ENCODE measurements at places on chromosomes 6 and 20.
A peak's percentile ranks its signal among the peaks of the same experiment; 100 is the strongest.

- DNase-seq = no peak
Observed at GRCh38 chr6:41488433-41489119, 57.6 kb upstream of the FOXP4 start.

DNA sequence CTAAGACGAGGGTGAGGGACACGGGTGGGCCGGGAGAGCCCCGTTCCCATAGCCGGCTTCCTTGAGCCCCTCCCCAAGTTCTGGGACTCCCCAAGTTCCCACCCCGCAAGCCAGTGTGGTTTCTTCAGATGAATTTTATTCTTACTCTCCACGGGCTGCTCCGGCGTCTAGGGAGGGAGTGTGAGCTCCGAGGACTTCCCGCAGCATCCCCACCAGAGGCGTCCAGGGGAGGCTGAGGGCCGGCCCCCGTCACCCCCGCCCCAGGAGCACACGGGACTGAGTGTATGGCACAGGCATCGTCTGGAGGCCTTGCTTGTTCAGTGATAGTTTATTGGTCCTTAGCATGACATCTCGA, 10.0 kb upstream of the SLC4A11 start:
- no peak for DNase-seq

DNA sequence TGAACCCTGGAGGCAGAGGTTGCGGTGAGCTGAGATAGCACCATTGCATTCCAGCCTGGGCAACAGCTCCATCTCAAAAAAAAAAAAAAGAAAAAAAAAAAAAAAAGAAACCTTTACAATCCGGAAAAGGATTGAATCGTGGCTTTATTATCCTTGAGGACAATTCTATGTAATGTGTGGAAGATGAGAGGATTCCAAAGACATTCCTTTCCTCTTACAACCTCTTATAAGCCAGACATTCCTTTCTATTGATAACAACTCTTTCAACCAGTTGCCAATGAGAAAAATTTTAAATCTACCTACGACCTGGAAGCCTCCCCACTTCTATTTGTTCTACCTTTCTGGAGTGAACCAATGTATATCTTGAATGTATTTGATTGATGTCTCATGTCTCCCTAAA, 91.2 kb upstream of the EEF1E1 start:
- DNase-seq = no peak

DNA sequence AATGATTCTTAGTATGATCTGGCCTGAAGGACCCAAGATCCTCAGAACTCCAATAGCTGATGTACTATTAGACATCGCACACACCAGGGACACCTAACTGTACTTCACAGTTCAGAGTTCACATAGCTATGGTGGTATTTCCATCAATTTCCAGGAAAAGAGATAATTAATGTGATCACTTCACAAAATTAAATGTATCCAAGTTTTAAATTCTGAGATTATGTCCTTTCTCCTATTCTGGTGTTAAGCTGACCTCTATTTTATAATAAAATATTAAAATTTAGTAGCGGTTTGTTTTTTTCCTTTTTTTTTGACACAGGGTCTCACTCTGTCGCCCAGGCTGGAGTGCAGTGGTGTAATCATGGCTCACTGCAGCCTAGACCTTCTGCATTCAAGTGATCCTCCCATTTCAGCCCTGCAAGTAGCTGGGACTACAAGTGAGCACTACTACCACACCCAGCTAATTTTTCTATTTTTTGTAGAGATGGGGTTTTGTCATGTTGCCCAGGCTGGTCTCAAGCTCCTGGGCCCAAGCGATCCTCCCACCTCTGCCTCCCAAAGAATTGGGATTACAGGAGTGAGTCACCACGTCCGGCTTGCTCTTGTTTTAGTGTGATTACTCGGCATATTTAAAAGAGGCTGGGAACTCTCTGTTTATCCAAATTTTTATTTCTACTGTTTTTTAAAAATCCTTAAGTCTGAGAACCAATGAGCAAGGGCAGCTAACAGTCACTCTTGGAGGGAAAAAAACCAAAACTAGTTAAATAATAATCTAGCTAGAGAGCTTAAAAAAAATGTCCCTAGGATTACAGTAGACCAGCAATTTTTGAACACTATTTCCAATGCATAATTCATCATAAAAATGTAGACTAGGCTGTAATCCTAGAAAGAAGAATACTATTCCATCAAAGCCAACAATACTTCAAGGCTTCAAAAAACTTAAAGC, 16.0 kb downstream of the KIF13A start:
- no peak for DNase-seq

DNA sequence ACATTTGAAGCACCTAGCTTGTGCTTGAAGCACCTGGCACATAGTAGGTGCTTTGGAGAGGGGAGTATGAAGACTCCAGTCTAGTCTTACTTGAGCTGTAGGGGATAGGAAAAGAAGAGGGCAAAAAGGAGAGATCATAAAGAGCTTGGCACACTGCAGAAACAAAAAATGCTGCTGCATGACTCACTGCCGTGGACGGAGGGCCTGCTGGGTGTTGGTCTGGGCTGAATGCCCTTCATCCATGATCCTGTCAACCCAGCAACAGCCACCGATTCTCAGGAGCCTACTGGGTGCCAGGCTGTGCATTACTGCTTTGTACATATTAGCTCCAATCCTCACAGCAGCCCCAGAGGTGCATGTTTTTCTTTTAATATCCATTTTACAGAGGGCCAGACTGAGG, 6.0 kb downstream of the PDYN start:
- DNase-seq = no peak

DNA sequence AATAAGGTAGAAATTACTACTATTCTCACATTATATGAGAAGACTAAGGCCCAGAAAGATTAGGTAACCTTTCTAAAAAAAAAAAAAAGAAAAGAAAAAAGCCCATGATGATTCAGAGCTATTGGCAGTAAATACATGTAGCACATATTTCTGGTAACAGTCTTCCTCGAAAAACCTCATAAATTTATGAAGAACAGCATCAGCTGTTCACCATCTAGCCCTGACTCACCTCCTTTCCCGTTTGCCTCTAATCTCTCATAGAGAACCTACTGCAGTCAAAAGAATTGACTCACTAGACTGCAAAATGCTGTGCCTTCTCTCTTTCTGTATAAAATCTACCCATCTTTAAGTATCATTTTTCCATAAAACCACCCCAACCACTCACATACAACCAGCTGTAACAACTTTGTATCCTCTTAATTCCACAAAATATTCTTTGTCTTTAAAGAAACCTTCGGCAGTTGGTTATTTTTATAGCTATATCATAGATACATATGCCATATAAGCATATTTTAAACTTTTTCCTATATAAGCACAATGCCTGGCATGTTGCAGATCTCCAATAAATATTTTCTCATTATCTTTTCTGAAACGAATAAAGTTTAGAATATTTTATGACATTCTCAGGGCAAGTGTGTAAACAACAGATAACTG, 152.7 kb upstream of the ENPP5 start:
- DNase-seq = no peak

DNA sequence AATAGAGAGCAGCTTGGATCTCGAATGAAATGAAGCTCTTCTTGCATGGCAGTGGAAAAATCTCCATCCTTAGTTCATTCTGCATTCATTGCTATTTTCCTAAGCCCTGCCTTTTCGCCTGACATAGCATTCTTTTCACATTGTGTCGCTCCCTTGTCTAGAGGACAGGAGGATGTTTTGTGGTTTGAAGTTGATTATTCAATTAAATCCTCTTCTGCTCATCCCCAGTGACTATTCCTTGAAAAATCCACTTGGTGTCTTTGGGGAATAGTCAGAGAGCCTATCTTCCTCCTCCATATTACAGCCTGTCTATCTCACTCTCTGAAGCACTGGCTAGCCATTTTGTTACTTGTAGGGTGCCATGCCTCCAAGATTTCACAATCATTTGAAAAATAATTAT, 161.2 kb downstream of the KLHL32 start:
- DNase-seq = no peak

- no peak for DNase-seq
Observed at GRCh38 chr6:12761376-12762115, 45.0 kb downstream of the PHACTR1 start.

GRCh38 chr6:26309731-26310142, 55.3 kb upstream of the BTN3A2 start:
- DNase-seq = no peak

DNA sequence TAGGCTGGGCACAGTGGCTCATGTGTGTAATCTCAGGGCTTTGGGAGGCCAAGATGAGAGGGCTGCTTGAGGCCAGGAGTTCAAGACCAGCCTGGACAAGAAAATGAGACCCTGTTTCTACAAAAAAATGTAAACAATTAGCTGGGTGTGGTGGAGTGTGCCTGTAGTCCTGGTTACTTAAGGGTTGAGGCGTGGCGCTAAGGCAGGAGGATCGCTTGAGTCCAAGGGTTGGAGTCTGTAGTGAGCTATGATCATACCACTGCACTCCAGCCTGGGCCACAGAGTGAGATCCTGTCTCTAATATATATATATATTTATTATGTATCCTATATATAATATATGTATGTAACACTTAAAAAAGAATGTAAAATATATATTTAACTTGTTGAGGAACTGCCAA, 7.9 kb upstream of the ABRACL start:
- DNase-seq = no peak

DNA sequence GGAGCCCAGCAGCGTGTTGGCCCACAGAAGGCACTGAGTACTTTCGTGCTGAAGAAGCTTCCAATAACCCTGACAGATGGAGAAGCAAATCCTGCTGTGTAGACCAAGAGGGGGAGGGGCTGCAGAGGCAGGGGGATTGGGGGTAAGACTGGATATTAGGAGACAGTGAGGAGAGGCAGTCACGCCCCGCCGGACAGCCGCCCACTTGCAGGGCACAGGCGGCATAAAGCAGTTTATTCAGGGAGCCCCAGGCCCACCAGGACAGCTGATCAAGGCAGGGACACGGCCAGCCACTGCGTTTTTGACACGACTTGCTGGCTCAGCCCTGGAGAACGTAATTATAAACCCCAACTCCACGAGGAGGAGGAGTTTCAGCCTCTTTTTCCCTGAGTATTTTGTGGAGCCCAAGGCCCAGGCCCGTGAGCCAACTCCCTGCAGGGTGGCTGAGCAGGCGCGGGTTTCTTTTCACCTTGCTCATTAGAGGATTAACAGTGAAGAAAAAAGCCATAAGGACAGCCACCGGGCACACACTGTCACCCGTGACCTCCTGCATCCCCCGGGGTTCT, 177.9 kb downstream of the TFAP2C start:
- DNase-seq = no peak

DNA sequence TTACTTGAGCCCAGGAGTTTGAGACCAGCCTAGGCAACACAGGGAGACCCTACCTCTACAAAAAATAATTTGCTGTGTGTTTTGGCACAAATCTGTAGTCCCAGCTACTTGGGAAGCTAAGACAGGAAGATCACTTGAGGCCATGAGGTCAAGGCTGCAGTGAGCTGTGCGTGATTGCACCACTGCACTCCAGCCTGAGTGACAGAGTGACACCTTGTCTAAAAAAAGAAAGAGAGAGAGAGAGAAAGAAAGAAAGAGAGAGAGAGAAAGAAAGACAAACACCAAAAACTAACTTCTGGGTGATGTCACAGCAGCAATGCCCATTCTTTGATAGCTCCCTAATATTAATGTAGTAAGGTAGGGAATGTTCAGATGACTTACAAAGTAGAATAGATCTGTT, 20.4 kb downstream of the USP49 start:
- no peak for DNase-seq

- DNase-seq = no peak
Observed at GRCh38 chr6:4178737-4179333, 43.5 kb upstream of the ECI2 start.

GRCh38 chr6:11978169-11978987, 33.7 kb upstream of the HIVEP1 start:
- DNase-seq = no peak

- no peak for DNase-seq
Observed at GRCh38 chr6:149153693-149154092, 163.8 kb upstream of the TAB2 start.

GRCh38 chr20:51365670-51366069, 176.8 kb downstream of the NFATC2 start:
- no peak for DNase-seq

- no peak for DNase-seq
Observed at GRCh38 chr20:48846516-48847492, 19.0 kb upstream of the PREX1 start.

- no peak for DNase-seq
Observed at GRCh38 chr6:16723826-16724225, 37.4 kb downstream of the ATXN1 start.

GRCh38 chr6:34729631-34730470, 27.5 kb upstream of the SNRPC start:
- no peak for DNase-seq

DNA sequence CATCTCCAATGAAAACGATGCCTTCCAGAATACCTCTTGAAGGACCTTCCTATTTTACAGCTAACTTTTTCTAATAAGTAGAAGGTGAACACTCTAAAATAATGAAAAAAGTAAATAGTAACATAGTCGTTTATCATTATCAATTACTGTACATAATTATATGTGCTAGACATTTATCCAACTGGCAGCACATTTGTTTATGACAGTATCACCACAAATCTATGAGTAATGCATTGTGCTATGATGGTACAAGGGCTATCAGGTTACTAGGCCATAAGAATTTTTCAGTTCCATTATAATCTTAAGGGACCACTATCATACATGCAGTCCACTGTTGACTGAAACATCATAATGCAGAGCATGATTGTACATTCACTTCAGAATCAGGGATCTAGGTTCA, 68.4 kb downstream of the ATG5 start:
- DNase-seq = no peak

- DNase-seq = peak; percentile 46
Observed at GRCh38 chr6:44237021-44237812, 9.7 kb upstream of the HSP90AB1 start.
